ENCODE measurements at places on chromosomes 7 and 10.

DNA sequence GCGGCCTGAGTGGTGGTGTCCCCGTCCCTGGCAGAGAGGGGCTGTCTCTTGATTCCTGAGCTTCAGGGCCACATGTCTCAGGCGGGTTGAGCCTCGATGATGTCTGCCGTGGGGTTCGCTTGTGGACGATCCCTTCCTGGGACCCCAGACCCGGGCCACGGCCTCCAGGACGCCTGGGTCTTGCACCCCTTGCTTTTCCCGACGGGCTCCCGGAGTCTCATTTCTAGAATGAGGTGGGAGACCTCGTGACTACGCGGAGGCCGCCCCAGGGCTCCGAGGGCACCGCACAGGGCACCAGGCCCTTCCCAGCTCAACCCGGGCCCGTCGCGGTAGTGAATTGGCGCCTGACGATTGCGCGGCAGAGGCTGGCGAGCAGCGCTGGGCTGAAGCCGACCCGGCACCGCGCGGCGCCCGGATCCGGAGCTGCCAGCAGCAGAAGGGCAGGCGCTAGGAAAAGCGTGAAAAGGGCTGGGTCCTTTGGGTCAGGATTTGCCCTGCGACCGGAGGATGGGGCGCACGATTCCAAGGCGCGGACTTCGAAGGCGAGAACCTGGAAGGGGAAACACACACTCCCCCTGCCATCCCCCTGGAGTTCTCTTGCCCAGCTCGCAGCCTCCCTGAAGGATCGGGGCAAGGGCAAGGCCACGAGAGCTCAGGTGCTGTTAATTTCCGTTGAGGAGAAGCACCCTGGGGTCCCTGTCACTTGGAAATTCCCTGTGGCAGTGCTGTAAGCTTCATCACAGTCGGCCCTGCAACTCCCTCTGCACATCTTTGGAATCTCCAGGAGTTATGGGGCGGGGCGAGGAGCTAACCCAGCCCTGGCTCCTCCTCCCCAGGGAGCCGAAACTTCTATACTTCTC is 15.5 kb downstream of the TLX1 start:
- no peak for DNase-seq

GRCh38 chr7:73905360-73905759 is 44.4 kb downstream of the TMEM270 start:
- DNase-seq: no peak

DNA sequence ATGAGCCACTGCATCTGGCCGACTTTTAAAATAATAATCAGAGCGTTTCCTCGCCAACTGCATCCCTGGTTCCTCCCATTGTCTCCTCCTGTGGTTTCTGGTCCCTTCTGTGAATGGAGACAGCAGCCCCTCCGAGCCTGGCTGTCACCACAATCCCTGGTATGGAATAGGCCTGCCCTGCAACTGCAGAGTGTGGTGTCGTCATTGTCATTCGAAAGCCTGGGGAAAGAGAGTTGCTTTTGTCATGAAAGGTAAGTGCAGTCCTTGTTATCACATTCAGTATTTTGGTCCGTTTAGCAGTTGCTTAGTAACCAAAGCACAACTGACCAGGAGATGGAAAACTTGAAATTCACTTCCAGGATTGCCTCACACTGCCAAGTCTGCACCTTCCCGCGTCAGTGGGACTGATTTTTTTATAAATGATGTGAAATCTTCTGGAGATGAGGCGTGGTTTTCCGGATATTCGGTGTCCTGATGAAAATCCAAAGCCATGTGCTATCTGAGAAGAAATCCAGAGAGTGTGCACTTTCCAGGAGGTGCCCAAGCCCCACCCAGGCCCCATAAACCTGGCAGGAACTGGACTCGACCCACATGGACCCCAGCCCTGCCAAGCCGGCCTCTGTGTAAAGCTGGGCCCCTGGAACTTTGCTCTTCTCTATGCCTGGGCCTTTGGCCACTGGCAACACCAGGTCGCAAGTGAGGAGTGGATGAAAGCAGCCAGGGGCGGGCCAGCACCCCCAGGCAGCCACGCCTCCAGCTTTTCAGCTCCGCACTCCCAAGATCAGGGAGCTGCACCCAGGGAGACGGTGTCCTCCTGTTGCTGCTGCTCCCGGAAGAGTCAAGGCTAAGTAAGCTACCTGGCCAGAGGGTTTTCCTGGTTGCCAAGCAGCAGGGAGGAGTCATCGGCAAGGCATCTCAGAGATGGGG is 133.7 kb upstream of the SH2B2 start:
- no peak for DNase-seq

DNA sequence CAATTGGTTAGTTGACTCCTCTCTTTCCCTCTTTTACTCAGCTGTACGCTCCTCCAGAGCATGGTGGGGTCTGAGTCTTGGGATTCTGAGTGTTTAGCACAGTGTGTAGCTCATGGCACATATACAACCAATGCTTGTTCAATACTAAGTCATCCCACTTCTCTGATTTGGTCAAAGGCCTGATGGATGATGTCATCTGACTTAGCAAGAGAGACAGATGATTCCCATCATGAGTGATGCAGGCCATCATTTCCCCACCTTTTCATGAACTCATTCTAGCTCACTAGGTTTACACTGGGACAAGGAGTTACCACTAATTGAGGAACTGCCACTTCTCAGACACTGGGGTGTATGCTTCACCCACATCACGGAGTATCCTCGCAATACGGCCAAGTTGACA is 3.8 kb downstream of the ICA1 start:
- DNase-seq: no peak

DNA sequence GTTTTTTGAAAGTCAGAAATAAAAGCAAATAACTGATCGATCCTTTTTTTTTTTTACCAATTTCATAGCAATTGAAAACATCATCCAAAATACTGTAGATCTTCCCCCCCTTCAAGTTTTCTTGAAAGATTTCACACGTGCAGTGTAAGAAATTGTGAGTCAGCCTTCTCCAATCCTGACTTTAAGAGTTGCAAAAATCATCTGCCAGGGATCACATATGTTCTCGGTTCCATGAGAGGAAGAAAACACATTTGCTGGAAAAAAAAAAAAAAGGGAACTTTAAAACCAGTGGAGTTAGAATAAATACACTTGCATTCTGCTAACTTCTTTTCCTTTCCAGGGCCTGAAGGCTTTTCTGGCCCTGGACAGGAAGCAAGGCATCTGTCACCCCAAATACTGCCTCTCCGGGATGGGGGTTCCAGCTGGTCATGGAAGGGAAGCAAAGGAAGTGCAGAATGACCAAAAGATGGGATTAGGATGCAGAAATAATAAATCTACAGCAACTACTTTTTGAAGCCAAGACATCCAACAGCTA is 198.4 kb upstream of the KIAA1217 start:
- no peak for DNase-seq

- no peak for DNase-seq
Measured at GRCh38 chr7:20194343-20194995, 22.7 kb downstream of the MACC1 start.

DNA sequence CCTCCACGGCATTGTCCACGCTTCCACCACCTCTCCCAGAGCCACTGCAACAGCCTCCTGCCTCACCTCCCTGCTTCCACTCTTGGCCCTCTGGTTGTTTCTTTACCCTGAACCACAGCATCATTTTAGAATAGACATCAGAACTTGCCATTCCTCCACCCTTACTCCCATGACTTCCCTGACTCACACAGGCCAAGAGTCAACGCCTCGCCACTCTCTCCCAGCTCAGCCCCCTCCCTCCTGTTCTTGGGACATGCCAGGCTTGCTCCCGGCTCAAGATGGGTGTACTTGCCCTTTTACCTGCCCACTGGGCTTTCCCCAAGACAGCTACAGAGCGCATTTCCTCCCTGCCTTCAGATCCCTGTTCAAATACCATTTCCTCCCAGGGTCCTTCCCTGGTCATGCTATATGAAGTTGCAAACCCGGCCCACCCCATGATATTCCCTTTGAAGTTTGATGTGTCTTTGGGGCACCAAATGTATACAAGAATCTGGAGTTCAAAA is 429.1 kb downstream of the RPS24 start:
- no peak for DNase-seq

- no peak for DNase-seq
Measured at GRCh38 chr10:66604195-66604594, 321.6 kb upstream of the LRRTM3 start.

DNA sequence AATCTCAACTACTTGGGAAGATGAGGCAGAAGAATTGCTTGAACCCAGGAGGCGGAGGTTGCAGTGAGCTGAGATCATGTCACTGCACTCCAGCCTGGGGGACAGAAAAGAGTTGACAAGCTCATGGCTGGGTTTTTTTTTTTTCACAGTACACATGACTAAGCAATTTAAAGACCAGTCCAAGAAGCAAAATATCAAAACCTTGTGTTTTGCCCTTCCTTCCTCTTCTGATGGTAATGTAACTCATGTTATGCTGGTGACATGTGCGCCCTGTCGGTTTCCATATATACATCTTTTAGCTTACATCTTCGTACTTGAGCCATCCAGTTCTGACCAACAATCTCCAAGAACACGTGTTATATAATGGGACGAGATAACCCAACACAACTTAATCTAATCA is 237.7 kb upstream of the PLXDC2 start:
- DNase-seq: no peak

- DNase-seq: no peak
Measured at GRCh38 chr10:78805176-78805575, 263.6 kb upstream of the ZMIZ1 start.
